ENCODE measurements at places on chromosomes 12 and 14.

GRCh38 chr12:102484017-102484416, 3.7 kb upstream of the IGF1 start:
- no peak for DNase-seq

GRCh38 chr14:100810861-100811461, 15.0 kb upstream of the MEG3 start:
- no peak for DNase-seq

DNA sequence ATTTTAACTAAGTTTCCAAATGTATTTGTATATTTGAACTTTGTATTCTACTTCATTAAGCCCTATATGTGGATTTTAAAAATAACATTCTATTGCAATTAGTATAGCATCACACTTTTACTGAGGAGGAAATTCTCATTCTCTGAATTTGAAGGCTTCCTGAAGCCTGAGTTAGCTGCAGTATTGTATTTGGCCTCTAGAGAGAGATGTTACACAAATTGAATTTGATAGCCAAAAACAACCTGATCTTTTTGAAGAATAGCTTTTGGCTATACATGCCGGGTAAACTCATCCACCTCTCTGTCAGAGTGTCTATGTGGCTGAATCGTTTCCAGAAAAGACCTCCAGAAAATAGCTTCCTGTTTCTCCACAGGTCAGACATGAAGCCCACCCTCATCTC, 316.5 kb upstream of the OR4E1 start:
- peak; percentile 39 for DNase-seq

DNA sequence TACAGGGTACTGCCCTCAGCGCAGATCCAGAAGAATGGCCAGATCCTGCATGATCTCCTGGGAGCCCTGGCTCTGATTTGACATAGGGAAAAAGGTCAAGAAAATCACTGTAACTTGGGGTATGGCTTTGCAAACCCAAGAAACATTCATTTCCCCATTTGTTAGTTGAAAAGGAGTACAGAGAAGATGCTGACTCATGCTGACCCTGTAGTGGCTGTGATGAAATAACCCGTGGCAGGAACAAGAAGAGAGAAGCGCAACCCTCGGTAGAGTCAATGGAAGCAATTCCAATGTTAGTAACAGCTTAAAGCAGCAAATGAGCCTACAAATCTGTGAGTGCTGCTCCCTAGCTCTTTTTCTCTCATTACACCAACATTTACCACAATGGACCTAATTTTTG, 281.6 kb upstream of the NPAS3 start:
- no peak for DNase-seq

DNA sequence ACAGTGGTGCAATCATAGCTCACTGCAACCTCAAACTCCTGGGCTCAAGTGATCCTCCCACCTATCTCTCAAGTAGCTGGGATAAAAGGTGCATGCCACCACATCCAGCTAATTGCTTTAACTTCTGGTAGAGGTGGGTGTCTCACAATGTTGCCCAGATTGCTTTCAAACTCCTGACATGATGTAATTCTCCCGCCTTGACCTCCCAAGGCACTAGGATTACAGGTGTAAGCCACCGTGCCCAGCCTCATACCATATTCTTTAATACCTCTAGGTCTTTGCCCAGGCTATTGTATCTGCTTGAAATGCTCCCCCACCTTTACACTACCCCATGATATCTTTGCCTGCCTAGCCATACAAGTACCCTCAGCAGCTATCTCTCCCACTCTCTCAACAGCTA, 11.3 kb downstream of the R3HDM2 start:
- DNase-seq: no peak

DNA sequence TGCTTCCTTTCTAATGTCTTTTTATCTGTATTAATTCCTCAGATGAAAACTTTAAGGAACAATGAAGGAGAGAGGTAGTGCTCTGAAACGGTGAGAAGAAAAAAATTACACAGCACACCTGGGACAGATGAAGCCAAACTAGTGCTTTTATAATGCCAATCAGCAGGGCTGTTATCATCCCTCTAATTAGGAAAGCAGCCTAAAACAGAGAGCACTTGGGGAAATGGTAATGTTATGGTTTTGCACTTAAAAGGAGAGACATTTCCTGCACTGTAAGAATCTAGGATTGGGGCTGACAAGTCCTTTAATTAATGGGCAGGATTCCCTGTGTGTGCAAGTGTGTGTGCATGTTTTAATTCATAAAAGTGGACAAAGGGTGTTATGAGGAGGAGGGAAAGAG, 4.8 kb upstream of the LMO3 start:
- DNase-seq: no peak

DNA sequence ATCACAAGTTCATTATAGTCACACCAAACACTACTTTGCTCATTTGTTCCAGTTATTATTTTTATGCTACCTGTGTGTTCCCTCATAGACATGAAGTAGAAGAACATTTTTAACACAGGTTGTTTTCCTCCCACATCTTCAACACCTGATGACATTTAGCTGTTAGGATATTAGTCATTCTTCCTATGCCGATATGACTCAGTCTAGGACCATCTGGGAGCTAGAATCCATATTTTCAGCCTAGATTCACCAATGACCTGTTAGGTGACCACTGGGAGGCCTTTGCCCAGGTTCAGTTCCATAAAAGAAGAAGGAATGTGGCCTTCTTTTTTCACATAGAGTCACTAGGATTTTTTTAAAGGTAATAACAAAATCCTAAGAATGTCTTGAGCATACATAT, 222.8 kb downstream of the C12orf42 start:
- DNase-seq: no peak

GRCh38 chr14:48275301-48275700, 599.9 kb upstream of the MDGA2 start:
- no peak for DNase-seq

- no peak for DNase-seq
These were observed 84.6 kb downstream of the GALNT9 start for GRCh38 chr12:132244724-132245295.

GRCh38 chr12:92439420-92439805, 263.4 kb upstream of the PLEKHG7 start:
- DNase-seq: no peak

GRCh38 chr14:58697930-58698642, 60.3 kb downstream of the DACT1 start:
- no peak for DNase-seq

DNA sequence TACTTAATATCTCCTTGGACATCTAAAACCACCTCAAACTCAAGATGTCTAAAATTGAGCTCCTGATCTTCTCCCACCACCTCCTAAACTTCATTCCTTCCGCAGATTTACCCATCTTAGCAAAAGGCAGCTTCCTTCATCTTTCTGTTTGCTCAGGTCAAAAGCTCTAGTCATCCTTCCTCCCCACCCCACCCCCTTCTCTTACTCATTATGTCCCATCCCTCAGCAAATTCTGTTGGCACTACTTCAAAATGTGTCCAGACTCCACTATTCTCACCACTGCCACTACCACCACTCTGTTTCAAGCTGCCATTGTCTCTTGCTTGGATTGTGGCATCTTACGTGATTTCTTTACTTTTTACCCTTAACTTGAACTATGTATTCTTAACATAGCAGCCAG, 59.2 kb upstream of the ZDHHC17 start:
- DNase-seq: no peak

- peak; percentile 80 for DNase-seq
These were observed 685 bp upstream of the MYL6B start for GRCh38 chr12:56151672-56152131.

- DNase-seq: no peak
These were observed 227.5 kb upstream of the LRIG3 start for GRCh38 chr12:59147791-59148190.

GRCh38 chr12:120719072-120719471, 6.6 kb upstream of the ACADS start:
- no peak for DNase-seq

GRCh38 chr14:56874375-56874774, 64.1 kb upstream of the OTX2 start:
- DNase-seq: peak; percentile 2

- no peak for DNase-seq
These were observed 18.5 kb downstream of the ELK3 start for GRCh38 chr12:96212456-96213375.

DNA sequence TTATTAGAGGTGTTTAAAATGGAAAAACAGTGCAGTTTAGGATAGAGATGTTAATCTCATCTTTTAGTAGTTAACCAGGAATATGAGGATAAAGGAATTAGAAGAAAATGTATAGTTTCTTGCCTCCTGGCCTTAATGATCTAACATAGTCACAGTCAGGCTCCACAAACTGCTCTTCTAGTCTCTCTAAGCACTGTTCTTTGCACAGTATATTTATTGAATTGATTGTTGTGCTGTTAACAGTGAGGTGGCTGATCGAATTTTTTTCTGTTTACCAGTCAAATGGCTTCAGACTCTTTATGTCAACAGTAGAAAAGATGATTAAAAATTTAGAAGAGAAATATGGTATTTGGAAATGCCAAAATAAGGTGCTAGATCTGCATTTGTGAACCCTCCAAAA, 37.8 kb downstream of the ATF7IP start:
- no peak for DNase-seq

DNA sequence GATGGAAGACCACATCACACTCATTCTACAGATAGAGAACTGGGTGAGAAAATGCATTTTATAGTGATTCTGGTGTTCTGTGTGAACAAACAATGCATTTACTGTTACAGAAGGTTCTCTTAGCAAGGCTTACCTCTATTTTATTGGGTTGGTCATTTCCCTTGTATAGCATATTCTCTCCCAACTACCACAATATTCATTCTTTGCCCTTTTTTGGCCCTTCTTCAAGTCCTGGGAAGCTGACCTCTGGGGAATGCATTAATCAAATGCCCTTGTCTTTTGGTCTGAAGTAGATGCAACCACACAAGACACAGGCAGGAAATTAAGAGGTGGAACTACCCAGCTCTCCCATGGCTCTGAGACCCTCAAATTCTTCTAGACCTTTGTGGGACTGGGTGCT, 19.5 kb downstream of the DCN start:
- no peak for DNase-seq

DNA sequence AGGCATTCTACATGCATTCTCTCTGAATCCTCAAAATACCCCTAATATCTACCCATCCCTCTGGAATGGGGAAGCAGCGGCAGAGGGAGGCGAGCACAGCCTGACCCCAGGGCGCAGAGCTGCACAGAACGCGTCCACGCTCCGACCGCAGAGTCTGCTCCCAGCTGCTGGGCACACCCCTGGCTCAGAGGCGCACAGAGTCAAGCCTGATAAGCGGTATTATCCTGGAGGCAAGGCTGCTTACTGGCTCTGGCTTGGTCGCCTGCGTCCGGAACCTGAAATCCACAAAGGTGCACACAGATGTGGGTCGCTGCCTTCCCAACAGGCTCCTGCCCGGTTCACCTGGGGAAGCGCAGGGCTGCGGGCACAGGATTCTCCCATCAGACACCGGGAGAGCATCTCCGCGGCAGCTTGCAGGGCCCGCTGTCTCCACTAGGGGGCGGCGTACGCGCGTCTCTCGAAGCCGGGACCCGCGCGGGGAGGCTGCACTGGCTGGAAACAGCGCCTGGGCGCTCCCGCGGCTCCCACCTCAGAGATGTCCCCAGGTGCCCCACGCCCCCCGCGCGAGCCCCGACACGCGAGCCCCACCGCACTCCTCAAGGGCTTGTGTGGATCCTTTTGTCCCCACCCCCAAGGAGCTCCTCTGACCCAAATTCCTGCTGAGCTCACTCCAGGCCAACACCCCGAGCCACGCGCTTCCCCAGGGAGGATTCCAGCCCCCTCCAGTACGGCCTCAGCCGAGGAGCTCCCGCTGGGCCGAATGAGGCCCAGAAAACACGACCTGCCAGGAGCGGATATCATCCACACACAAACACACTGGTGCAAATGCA, 120.1 kb upstream of the FZD10 start:
- DNase-seq: peak; percentile 27

DNA sequence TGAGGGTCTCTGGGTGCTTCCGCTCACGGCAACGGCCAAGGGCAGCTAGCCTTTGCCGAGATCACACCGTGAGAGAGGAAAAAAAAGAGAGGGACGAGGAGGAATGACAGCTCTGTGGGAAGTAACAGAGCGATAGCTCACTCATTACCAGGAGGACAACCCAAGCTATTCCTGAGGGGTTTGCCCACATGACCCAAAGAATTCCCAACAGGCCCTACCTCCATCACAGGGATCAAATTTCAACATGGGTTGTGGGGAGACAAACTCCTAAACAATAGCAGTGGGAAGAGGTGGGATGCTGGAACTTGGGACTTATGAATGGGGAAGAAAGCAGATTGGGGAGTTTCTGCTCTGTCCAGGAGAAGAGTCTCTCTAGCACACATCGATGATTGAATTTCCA, 180.6 kb downstream of the LRRK2 start:
- DNase-seq: no peak

DNA sequence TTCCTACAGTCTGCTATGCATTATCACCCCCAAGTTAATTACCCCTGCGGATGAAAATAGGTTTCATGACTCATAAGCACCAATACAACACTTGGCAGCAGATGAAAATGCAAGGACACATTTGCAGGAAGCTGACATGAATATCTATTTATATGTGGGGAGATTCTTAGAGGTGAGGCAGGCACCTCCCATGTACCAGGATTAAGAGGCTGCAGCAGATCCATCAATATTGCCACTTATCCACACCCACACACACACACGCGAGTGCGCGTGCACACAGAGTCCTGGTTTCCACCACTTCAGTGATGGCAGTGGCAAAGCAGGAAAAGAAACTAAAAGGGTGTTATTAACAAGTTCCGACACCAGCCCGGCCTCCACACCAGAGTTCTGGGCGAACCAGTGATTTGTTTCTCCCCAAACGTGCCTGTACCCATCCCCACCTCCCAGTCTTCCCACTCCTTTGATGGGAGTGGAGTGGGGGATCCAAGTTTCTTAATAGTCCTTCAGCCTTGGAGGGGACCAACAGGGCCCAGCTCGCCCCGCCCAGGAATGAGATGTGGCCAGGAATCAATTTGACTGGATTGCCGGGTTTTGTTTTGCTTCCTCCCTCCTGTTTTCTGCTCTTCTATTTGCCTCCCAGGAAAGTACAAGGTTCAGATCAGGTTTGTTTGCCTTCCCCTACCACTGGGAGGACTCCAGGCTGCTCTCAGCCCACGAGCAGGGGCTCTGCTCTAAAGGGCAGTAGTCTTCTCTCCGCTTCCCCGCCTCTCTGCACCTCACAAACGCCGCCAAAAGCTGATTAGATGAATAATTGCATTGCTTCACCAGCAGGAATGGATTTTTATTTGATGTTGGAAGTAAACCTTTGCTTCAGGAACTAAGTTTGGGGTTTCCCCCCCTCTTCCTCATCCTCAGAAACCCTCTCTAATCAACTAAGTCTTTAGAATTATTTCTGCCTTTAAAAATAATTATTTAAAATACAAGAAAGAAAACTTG, 5.2 kb downstream of the IRF2BPL start:
- DNase-seq: peak; percentile 45

GRCh38 chr12:97368462-97369163, 94.0 kb upstream of the RMST start:
- DNase-seq: no peak

DNA sequence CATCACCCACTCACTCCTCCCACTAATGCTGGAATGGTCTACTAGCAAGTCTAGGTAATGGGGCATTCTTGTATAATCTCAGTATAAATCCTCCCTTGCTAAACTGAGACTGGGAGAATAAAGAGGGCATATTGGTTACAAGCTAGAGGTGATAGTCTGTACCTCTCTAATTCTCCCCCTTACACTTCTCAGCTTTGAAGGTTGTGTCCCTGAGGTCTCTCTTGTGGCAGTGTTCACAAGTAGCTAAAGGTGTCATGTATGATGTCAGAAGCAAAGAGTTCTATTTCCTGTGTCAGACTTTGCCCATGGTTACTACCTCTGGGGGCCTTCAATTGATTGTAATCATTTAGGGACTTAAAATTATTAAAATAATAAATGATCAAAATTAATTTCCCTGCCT, 26.6 kb upstream of the CCDC196 start:
- no peak for DNase-seq

GRCh38 chr14:57634335-57634734, 140.7 kb upstream of the CCDC198 start:
- DNase-seq: no peak

- DNase-seq: no peak
These were observed 37.8 kb upstream of the PLBD1 start for GRCh38 chr12:14605401-14605989.

Measured in activated CD4-positive, alpha-beta T cell treated with anti-CD3 and anti-CD28 coated beads, Interleukin-2, amount 50 U/mL, for 16 hours (primary cell).